ENCODE measurements at places on chromosomes 7 and 10.

- peak; percentile 49 for DNase-seq
Observed at GRCh38 chr7:1939434-1940401, 269.6 kb downstream of the ELFN1 start.

DNA sequence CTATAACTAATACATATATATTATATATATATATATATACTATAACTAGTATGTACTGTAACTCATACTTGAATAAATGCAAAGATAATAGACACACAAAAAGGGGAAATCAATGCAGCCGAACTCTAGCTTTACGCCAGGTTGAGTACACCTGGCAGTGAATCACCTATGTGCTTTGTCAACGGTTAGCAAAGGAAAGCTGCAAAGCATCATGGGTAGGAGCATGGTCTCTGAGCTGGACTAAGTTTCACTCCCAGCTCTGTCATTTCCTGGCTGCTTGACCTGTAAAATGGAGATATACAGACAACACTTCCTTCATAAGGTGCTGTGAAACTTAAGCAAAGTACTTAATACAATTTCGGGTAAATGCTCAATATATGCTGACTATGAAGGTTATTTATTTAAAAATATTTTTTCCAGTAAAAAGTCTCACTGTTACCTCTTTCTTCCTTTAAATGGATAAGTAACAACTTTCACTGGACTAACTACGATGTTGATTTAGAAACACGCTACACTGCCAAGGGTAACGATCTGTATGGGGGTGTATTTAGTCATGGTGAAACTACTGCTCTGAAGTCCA, 61.7 kb upstream of the ITGA8 start:
- DNase-seq, result no peak

DNA sequence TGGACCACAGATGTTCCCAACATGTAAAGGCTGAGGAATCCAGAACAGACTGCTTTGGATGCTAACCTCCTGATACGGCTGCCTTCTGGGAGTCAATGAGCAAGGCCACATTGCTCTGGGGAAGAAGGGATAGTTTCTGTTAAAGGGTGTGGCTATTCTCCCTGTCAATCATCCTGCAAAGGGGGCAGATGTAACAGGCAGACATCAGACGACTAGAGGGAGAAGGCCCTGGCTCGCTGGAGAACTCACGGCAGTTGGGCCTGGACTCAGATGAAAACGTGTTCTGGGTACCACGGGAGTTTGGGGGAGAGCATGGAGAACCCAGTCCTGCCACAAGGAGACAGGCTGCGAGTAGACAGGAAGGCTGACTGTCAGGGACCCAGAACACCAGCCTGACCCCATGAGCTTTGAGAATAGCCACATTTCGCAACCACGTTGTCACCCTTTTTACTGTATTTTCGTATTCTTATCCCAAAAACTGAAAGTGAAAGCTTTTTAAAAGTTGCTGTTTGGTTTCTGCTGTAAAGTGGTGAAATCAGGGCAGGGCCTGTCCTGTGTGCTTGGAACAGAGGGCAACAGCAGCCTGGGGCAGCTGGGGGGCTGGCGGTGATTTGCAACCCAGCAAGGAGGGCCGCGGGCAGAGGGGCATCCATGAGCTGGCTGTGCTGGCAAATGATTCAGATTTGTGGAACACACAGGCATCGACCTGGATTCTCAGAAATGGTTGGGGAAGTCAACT, 95.3 kb downstream of the MYOF start:
- DNase-seq, result no peak

DNA sequence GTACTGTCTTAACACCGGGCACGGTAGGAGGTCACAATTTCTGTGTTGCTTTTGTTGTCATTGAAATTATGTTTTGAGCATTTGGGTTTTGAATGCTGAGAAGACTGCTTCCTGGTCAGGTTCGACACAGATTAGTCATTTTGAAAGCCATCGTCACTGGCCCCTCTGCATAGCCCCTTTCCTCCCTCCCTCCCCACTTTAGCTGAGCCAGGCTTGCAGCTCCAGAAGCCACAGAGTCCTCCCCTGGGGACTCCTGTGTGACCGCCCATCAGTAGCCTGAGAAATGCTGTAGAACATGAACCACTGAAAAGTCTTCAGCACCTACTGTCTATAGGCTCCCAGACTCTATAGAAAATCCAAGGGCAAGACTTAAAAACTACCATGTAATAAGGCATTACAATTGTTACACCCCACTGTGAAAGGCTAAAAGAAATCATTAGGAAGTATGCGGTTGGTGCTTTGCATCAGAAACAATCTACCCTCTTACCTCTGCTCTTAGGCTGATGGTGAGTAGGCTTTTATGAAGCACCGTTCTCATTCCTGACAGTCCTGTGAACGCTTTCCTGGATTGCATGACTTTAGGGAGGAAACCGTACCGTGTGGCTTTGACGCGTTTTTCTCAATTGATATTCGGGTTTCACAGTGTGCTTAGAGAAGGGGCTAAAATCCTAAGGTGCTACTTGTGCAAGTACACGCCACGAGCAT, 24.8 kb downstream of the JCAD start:
- no peak for DNase-seq

- DNase-seq, result no peak
Observed at GRCh38 chr10:11176746-11177145, 159.1 kb downstream of the CELF2 start.

DNA sequence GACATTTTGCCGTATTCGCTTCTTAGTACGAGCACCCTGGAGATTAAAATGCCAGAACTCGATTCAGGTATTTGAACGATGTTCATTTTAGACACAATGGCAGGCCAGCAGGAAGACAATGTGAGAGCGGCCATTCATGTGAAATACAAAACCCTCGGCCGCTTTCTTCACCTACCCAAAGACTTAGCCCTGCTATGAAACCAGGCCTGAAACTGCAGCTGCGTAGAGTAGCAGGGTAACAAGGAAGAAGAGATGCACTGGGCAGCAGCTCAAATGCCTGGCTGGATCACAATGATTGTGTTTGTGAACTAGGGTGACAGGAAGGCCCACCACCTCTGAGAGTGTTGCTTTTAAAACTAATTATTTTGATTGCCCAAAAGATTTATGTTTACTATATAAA, 234.8 kb downstream of the TRIL start:
- no peak for DNase-seq

- no peak for DNase-seq
Observed at GRCh38 chr7:52269669-52270068, 765.8 kb upstream of the POM121L12 start.

GRCh38 chr7:518630-519483, 789 bp downstream of the PDGFA start:
- no peak for DNase-seq

DNA sequence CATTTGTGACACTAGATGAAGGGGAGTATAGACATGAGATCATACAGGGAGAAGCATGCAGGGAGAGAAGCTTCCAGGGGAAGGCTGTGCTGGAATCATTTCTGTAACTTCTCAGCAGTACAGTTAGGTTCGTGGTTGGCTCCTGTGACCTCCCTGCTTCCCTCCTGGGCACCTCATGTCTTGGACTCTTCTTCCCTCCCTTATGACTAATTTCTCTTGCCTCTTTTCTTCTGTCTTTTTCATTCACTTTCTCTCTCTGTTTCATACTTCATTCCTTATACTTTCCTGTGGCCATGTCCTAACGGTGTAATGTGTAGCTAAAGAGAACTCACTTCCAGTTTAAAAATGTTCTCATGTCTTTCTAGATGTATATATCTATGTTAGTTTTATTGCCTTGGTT, 19.1 kb upstream of the HKDC1 start:
- DNase-seq, result no peak

DNA sequence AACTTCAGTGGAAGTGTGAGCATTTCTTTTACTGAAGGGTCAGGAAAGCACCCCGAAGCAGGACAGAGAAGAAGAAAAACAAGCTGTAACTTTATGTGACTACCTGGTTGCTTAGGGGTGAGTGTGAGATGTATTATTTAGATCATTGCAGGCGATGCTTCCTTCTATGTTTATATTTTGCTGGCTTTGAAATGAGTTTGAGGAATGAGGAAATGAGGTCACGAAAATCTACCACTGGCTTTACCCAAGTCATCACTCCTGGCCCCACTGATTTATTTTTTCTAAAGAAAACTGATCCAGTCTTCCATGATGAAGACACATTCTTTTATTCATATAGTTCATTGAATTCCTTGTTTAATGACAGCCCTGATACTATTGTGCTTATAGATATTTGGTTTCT, 716.6 kb upstream of the FZD8 start:
- no peak for DNase-seq

DNA sequence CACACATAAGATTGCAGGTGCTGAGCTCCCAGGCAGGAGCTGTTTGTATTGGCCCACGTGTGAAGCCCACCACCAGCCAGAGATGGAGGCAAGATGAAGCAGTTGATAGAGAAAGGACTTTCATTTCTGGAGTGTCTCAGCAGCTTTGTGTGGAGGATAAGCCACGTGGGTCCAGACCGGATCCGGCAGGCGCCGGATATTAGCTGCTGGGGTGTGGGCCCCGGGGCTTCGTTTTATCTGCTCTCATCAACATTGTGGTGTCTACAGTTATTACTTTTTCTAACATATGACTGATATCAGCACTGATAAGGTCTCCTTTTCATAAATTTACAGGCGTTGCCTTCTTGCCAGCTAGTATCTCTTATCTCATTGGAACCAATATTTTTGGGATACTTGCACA, 25.5 kb downstream of the SLC18A2 start:
- no peak for DNase-seq

GRCh38 chr10:36559412-36560400, 565.7 kb upstream of the ANKRD30A start:
- DNase-seq, result no peak

GRCh38 chr10:129381741-129382140, 85.3 kb upstream of the MGMT start:
- no peak for DNase-seq

DNA sequence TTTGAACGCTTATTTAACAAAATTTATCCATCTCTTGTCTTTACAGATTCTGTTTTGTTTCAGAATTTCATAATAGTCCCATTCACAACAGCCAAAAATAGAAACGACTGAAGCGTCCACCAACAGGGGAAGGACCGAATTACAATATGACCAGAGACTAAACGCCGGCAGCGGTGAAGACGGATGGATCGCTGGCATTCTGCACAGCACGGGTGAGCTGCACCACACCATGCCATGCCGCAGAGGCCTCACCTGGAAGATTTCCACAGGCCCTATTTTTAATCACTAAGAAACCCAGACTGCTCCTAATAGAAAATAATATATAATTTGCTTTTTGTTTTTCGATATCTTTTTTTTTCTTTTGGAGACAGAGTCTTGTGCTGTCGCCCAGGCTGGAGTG, 91.0 kb downstream of the ELFN1 start:
- DNase-seq, result no peak

GRCh38 chr7:35263396-35263795, 9.5 kb upstream of the TBX20 start:
- DNase-seq, result no peak

DNA sequence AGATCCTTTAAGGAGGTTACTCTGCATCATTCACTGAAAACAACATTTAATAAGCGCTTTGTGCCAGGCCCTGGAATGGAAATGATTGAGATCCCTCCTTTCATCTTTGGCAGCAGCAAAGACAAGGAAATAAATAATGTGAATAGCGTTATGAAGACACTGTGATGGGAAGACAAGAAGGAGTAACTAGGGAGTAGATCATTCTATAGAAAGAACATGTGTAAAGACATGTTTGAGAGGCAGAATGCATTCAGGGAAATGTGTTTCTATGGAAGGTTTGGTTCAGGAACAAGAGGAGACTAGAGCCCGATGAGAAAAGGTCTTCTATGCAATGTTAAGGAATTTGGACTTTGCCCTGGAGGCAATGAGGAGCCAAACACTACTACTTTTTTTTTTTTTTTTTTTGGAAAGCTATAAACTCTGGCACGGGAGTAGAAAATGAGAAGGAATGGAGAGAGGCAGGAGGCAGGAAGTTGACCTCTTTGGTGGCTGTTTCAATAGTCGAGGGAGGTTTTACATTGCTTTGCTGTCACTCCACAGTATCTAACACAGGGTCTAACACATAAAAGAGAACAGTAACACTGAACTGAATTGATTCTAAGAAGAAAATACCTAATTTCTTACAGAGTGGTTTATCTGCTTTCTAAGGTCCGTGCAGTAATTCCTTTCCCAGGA, 44.9 kb downstream of the SMURF1 start:
- DNase-seq, result no peak

GRCh38 chr7:158655931-158656441, 48.6 kb downstream of the NCAPG2 start:
- no peak for DNase-seq

- DNase-seq, result no peak
Observed at GRCh38 chr10:8069627-8070026, 15.1 kb downstream of the GATA3 start.

GRCh38 chr10:124198125-124198501, 104.7 kb upstream of the CHST15 start:
- no peak for DNase-seq

GRCh38 chr7:151847681-151848081, 29.2 kb downstream of the PRKAG2 start:
- DNase-seq, result no peak

DNA sequence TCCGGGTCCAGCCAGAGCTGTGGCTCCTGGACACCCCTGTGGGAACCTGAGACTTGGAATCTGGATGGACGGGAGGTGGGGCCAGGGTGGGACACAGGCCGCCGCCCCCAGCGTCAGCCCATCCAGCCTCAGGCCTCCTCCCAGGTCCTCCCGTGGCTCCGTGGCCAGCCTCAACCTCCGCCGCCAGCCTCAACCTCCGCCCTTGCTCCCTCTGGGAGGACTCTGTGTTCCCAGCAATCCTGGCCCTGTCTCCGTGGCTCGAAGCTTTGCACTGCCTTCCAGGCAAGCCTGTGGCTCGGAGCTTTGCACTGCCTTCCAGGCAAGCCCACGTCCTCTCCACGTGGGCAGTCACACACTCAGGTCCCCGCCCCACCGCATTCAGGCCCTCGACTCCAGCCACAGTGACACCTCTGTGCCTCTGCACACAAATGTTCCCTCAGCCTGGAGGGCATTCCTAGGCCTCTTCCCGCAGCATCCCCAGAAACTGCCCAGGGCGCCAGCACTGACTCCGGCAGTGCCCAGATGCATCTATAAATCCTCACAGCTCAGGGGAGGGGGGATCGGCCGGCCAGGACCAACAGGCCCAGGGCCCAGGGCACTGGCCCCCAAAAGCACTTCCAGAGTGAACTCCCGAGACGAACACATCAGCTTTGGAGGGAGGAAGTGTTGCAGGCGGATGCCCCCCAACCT, 44.7 kb upstream of the PDGFA start:
- DNase-seq, result no peak

DNA sequence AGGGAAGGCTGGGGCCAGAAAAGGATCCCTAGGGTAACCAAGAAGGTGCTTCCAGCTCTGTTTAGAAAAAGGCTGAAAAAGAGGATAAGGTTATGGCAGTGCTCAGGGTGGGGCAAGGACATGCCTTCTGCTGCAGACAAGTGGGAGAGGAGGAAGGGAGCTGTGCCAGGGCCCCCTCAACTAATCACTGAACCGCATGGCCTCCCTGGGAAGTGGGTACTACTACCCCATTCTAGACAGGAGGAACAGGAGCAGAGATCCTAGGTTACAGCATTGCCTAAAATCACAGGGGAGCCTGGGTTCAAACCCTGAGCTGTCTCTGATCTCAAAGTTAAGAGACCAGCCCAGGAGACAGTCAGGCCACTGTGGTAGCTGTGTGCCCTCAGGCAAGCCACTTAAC, 149.7 kb downstream of the GRID1 start:
- no peak for DNase-seq

Data from naive B cell (primary cell).